ENCODE measurements at places on chromosomes 4 and X.

- DNase-seq, result no peak
Observed at GRCh38 chr4:60822986-60823385, 377.1 kb upstream of the ADGRL3 start.

DNA sequence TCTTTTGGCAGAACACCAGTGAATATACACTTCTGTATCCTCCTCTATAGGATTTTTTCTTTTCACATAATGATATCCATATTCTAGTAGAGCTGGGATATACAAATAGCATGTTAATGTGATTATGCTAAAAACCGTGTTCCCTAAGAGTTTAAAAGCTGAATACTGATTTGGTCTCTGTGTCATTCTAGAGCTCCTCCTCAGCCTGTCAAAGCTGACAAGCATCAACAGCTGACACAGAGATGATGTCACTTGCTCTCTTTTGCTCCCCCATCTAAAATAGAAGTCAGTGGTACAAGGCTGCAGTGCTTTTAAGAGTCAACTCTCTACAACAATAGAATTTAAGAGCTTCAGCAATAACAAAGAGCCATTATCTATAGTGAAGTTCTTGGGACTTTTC is 17.1 kb upstream of the HERC3 start:
- no peak for DNase-seq

- DNase-seq, result no peak
Observed at GRCh38 chr4:124768596-124769365, 56.2 kb upstream of the ANKRD50 start.

DNA sequence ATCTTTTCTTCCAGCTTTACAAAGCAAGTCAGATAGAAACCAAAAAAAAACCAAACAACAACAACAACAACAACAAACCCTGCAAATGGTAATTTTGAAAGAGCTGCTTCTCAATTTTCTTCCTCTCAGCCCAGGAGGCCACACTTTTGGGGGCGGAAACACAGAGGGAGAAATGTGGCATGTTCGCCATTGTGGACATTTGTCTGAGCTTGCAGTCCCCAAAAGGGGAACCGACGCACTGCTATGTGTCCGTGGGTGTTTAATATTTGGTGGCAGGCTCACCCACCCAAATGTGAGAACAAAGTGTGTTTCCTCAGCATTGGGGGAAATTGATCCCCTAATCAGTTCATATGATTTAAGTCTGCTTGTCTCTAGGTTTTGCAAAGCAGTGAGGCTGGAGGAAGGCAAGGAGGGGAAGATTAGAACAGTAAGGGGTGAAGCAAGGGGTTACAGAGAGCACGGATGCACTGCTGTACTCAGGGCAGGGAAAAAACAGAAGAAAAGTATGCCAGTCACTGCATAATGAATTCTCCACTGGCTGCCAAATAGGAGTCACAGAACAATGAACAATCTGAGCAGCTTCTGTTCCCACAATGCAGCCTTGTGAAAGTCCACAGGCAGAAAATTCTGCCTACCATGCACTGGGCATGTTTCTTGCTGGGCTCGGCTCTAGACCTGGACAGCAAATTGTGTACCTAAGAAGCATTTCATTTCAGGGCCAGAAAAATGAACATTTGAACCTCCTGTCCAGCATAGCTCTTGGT is 74.7 kb upstream of the GPM6B start:
- no peak for DNase-seq
